Jurkat, Clone E6-1 (cell line): ENCODE measurements at places on chromosomes 7 and 10.

GRCh38 chr7:2507917-2508306 is 11.7 kb upstream of the LFNG start:
- no peak for DNase-seq

GRCh38 chr7:66296557-66296956 is 91.4 kb downstream of the TPST1 start:
- DNase-seq: no peak

DNA sequence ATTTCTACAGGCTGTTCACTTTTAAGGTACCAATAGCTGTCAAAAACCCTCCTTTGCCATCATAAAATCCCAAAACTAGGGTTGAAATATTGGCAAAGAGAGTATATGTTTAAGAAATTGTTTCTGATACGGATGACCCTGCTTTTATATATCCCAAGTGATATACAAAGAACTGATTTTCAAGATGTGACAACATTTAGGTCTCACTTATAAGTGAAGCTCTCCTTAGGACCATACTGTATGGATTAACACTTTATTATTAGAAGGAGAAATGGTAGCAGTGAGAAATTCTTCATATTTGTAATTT is 11.0 kb upstream of the CRPPA start:
- no peak for DNase-seq

DNA sequence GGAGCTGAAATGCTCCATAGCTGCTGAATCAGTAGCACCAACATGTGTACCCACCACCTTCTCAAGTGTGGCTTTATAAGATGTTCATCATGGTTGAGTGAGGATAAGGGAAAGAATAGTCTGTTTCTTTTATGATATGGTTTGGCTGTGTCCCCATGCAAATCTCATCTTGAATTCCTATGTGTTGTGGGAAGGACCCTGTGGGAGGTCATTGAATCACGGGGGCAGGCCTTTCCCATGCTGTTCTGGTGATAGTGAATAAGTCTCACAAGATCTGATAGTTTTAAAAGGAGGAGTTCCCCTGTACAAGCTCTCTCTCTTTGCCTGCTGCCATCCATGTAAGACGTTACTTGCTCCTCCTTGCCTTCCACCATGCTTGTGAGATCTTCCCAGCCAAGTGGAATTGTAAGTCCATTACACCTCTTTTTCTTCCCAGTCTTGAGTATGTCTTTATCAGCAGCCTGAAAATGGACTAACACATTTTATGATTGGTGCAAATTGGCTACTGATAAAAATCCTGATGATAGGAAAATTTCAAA is 799.9 kb downstream of the TNS3 start:
- no peak for DNase-seq

GRCh38 chr7:127943541-127944521 is 87.4 kb downstream of the LRRC4 start:
- no peak for DNase-seq
